ENCODE measurements at places on chromosomes 7 and 10. TPM values are rescaled to one million over a fixed set of nuclear protein-coding genes. Genes with fewer than 3 reads are reported as not detected.

Gene HOXA9
- 0.59 TPM for polyA plus RNA-seq

Gene CALHM2
- 7.9 TPM for polyA plus RNA-seq

Gene VIPR2
- polyA plus RNA-seq: not detected

Gene ITPRID1
- polyA plus RNA-seq: not detected

Gene SLC13A1
- not detected for polyA plus RNA-seq

Gene NPY
- not detected for polyA plus RNA-seq

Gene EVX1
- not detected for polyA plus RNA-seq

Gene GBX1
- not detected for polyA plus RNA-seq

Gene CALY
- polyA plus RNA-seq: 0.34 TPM

Gene HTR5A
- polyA plus RNA-seq: not detected

Gene STEAP1B
- 7.9 TPM for polyA plus RNA-seq

Gene CHST12
- 31.6 TPM for polyA plus RNA-seq

Gene HELLS
- polyA plus RNA-seq: 15.9 TPM

Gene ZNF727
- polyA plus RNA-seq: not detected

Gene CTAGE6
- not detected for polyA plus RNA-seq

Gene NEBL
- polyA plus RNA-seq: under 0.01 TPM

Gene UTF1
- polyA plus RNA-seq: not detected

Gene SAMD9L
- polyA plus RNA-seq: 1.9 TPM

Gene FAM24B
- 4.3 TPM for polyA plus RNA-seq
